ENCODE measurements at places on chromosomes 13 and 19.

GRCh38 chr19:34397853-34398252 lies 6.3 kb upstream of the PDCD2L start:
- no peak for DNase-seq

- no peak for DNase-seq
Observed at GRCh38 chr19:52492994-52493470, 34.4 kb upstream of the ZNF808 start.

DNA sequence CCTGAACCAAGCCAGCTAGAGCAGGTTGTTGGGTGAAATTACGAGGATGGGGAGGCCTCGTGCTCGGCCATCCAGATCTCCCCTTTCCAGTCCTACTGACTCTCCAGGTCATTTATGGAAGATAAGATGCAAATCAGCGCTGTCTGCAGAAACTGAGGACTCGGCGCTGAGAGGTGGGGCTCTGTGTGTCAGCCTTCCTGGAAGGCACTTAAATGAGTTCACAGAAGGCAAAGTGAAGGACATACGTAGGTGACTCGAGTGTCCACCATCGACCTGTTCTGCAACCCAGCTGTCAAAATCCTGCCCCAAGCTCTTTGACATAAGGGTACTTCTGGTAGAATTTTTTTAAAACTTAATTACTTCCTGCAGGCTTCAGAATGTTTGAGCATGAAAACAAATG lies 86.4 kb downstream of the RAB20 start:
- no peak for DNase-seq

DNA sequence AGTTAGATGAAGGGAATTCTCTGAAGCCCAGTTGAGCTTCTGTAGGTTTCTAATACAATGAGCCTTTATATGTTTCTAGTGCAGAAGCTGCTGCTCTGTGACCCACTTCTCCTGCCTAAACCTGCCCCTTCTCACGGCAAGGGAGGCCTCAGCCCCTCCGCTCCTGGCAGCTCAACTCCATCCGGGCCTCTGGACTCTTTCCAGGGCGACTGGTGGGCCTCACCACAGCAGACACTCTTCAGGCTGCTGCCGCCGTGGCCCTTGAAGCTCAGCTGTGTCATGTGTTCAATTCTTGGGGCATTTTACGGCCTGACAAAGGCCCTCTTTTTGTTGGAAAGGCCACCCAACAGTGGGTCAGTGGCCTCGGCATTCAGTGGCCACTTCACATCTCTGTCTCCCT lies 10.0 kb upstream of the C19orf33 start:
- no peak for DNase-seq

DNA sequence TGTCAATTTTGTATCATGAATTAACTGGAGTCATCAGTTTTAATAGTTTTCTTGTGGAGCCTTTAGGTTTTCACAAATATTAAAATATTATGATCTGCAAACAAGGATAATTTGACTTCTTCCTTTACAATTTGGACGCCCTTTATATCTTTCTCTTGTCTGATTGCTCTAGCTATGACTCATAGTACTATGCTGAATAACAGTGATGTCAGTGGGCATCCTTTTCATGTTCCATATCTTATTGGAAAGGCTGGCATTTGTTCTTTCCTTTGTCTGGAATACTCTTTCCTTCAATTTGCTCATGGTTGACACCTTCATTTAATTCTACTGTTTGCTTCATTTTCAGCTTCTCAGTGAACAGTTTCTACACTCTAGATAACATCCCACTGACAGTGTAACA lies 1129.3 kb downstream of the SLITRK5 start:
- no peak for DNase-seq

DNA sequence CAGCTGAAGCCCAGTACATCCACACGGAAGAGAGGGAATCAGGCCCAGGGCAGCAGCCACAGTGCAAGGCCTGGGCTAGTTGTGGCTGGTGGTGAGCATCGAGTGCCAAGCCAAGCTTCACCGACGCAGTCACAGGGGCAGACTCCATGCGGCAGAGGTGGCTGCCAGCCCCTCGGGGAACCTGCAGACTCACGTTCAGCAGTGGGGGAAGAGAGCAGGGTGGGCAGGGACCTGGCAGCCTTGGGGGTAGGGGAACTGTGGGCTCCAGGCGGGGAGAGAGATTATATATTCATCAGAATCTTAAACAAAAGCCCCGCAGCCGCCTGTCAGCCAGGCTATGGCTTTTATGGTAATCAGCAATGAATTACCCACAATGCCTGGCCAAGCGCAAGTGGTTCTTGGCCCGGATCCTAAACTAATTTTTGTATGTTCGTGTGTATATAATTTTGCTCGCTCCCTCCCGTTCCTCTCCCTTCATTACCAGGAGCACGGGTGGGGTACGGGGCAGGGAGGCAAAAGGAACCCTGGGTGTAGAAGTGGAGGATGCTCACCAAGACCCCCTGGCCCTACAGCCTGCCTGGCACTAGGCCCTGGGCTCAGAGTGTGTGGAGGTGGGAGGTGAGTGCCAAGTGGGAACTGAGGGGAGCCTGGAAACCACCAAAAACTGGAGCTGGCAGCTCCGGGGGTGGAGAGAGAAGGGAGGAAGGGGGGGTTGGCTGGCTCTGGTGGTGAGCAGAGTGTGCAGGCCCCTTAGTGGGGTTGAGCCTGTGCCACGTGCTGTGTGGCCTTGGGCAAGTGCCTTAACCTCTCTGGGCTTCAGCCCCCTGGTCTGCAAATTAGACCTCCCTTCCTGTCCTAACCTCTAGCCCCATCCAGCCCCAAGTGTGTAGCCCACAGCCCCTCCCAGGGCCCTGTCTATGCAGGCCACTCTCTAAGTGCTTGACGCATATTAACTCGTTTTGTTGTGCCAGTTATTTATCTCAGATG lies 31.9 kb downstream of the PTPRS start:
- no peak for DNase-seq

DNA sequence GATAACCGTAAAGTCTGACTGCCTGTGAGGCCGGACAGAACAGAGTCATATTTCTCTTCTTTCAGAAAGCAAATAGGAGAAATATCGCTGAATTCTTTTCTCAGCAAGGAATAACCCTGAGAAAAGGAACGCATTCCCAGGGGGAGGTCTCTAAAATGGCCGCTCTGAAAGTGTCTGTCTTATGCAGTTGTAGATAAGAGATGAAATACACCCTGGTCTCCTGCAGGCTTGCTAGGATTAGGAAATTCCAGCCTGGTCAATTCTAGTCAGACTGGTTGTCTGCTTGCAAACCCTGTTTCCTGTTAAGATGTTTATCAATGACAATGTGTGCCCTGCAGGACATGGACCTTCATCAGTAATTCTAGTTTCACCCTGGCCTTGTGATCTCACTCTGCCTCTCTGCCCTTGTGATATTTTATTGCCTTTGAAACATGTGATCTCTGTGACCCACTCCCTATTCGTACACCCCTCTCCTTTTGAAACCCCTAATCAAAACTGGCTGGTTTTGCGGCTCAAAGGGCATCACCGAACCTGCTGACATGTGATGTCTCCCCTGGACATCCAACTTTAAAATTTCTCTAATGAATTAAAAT lies 934.8 kb upstream of the SPRY2 start:
- no peak for DNase-seq

- no peak for DNase-seq
Observed at GRCh38 chr19:32672841-32673240, 2.1 kb downstream of the ANKRD27 start.

DNA sequence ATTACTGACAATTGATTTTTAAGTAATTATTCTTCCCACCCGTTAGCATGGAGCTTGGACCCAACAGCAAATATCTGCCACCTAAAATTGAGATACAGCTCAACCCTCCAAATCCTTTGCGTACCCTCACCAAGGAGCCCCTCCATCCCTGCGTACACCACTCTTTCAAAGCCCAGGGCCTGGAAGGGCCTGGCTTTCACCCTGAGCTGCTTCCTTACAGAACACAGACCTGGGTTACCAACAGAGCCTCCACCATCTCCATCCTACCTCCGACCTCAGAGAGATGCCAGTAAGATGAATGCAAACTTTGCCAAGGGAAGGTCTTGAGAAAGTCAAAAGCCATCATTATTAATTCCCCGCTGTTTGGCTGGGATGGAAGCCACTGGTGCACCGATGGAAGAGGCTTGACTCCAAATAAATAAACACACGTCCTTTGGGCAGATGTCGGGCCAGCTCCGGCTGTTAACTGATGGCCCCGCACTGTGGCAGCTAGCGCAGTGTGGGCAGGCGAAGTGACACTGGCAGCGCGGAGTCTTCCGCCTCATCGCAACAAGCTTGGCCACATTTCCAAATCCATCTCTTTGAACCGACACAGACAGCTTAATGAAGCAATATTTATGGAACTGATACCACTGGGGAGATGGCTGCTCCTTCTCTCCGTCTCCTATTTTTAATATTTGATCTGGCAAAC lies 150.2 kb upstream of the VSTM2B start:
- no peak for DNase-seq

DNA sequence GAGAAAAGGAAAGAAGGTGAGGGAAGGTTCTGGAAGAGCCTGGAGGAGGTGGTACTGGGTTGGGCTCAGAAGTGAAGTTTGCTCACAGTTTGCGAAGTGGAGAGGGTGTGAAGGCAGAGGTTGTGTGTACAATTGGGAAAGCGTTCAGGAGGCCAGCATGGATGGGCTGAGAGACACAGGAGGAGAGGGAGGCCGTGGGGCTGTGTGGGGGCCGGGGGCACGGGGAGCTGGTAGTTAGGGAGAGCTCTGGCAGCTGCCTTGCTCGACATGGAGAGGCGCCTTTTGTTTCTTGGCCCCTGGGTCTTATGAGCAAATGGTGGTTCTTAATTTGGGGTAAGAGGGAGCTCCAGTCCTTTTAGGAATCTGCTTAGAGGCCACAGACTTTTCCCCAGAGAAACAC lies 16.7 kb downstream of the BICRA start:
- no peak for DNase-seq

- no peak for DNase-seq
Observed at GRCh38 chr13:89738072-89738471, 1609.4 kb upstream of the MIR17HG start.

DNA sequence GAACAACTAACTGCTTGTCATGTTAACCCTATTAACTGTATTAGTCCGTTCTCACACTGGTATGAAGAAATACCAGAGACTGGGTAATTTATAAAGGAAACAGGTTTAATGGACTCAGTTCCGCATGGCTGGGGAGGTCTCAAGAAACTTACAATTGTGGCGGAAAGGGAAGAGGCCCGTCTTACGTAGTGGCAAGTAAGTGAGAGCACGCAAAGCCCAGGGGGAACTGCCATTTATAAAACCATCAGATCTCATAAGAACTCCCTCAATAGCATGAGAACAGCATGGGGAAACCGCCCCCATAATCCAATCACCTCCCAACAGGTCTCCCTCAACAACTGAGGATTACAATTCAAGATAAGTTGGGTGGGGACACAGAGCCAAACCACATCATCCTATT lies 34.7 kb downstream of the PHF11 start:
- no peak for DNase-seq

- DNase-seq = no peak
Observed at GRCh38 chr13:113550453-113550852, 34.1 kb upstream of the TFDP1 start.

- no peak for DNase-seq
Observed at GRCh38 chr19:57305056-57305455, 15.2 kb upstream of the ZNF543 start.

DNA sequence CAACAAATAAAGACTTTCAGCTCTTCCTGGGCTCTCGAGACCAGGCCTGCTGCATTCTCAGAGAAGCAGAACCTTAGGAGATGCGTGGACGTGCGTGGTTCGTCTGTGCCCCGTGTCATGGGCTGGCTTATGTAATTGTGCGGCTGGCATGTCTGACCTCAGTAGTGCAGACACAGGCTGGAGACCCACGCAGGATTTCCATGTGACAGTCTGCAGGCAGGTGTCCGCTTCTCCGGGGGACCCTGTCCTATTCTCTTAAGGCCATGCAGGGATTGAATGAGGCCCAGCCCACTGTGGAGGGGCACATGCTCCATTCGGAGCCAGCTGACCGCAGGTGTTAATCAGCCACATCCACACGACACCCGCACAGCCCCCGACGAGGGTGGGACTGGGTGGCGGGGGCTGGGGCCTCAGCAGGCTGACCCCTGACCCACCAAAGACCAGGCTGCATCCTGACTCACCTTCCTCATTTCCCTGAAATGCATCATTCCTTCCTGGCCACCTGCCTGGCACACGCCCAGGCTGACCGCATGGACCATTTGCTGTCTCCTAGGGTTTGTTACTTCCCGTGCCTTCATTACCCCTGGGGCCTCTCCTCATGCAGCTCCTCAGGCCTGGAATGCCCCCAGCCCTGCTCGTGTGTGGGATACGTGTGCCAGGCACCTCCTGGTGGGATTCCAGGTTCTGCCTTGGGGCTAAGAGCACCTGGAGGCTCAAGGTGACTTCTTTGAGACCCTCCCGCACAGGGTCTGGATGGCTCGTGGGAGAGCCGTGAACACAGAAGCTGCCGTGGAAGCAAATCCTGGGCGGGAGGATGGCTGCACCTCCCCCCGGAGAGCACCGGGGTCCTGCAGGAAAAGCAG lies 10.7 kb upstream of the MCF2L start:
- DNase-seq = no peak

GRCh38 chr13:111941845-111942447 lies 125.0 kb upstream of the SOX1 start:
- DNase-seq = no peak

DNA sequence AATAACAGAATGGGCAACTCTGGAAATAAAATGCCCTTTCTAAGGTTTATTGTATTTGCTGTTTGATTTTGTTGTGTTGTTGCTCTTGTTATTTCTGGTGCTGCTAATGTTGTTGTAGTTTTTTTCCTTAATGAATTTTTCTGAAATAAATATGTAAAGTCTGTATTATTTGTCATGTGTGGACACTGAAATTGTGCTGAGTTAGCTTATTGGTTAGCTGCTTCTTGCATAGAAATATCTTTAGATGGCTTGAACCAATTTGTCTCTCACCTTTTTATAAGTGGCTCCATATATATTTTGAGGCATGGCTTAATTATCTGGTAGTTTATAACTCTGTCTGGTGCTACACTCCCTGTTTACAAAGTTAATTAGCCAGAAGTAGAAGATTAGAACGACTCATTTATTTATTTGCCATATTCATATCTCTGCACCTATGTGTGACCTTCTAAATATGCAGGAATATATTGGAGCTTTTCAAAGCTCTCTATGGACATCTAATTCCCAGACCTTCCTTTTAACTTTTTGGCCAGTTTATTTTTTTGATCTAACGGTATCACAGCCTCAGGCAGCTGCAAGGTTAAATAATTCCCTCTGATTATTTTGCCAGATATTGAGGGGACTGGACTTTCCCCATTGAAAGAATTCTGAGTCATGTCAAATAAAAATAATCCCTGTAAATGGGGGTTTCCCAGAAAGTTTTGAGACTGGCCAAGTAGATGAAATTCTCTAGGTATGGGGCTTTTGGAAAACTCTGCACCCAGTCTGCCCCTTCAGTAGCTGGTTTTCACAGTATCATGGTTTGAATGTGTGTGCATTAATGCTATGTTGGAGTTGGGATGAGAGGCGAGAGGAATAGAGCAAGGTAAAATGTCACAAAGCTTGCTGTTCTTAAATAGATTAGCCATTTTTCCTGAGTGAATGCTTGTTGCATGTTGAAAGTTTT lies 1331.7 kb upstream of the MIR17HG start:
- no peak for DNase-seq

All from stimulated activated CD8-positive, alpha-beta memory T cell treated with anti-CD3 and anti-CD28 coated beads, Interleukin-15, amount 100 ng/mL, for 1 hour (primary cell).